ENCODE measurements at places on chromosomes 5 and 9. TPM values are rescaled to one million over a fixed set of nuclear protein-coding genes. Genes with fewer than 3 reads are reported as not detected.

ZNF484 gene
- total RNA-seq: 27.8 TPM

- H3K4me3 ChIP-seq: no peak overlapping the region
- peak; percentile 73 for DNase-seq
- H3K27ac ChIP-seq: no peak overlapping the region
Measured at GRCh38 chr9:93827545-93828330, 127.4 kb downstream of the BARX1 start.

DNA sequence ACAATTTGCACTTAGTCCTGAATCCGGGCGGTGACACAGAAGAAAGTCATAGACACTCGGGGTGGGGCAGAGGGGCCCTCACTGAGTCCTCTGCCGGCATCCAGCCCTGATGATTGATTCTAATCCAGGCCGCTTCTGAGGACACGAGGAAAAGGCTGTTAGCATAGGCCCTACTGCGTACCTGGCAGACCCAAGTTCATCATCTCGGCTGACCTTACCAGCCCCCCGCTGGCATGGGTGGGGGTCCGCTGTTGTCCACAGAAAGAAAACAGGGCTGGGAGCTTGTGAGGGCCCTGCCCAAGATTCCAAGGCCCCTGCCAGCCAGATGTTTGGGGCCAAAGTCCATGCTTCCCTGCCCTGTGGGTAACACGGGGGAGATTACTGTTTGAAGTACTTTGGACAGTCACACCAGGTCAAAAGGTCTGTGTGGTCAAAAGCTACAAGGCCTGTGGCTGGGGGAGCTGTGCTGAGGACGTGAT is 24.5 kb downstream of the ERGIC1 start:
- no peak overlapping the region for H3K4me3 ChIP-seq
- DNase-seq: no peak

- peaks cover 34% of the 10 kb centered on the region for H3K36me3 ChIP-seq
- no peak overlapping the region for H3K4me3 ChIP-seq
- H3K4me1 ChIP-seq: no peaks in the 10 kb centered on the region
- peak overlapping the region; percentile 35 for H3K27ac ChIP-seq
Measured at GRCh38 chr5:96743065-96743768, 64.5 kb downstream of the ERAP1 start.
